AG08395 (cell line): ENCODE measurements at places on chromosomes 1 and 21.

GRCh38 chr1:243596431-243597062, 253.5 kb downstream of the AKT3 start:
- DNase-seq, result peak; percentile 70

DNA sequence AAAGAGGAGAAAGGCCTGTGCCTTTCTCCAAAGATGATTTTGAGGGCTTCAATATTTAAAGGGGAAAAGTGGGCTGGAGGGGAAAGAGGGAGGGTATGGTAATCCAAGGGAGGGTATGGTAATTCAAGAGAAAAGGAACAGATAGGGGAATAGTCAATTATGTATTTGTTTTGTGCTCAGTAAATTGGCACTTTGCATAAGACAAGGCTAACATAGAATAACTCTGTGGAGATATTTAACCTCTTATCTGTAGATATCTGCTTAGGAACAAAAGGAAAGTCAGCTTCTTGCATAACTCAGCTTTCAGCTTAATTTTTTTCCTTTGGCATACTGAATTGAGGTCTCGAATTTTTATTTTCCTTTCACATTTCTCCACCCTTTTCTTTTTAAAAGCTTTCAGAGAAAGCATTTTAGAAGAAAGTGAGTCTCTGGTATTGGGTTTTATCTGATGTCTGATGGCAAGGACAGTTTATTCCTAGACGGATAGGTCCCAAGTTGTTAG, 119.9 kb upstream of the F3 start:
- no peak for DNase-seq

DNA sequence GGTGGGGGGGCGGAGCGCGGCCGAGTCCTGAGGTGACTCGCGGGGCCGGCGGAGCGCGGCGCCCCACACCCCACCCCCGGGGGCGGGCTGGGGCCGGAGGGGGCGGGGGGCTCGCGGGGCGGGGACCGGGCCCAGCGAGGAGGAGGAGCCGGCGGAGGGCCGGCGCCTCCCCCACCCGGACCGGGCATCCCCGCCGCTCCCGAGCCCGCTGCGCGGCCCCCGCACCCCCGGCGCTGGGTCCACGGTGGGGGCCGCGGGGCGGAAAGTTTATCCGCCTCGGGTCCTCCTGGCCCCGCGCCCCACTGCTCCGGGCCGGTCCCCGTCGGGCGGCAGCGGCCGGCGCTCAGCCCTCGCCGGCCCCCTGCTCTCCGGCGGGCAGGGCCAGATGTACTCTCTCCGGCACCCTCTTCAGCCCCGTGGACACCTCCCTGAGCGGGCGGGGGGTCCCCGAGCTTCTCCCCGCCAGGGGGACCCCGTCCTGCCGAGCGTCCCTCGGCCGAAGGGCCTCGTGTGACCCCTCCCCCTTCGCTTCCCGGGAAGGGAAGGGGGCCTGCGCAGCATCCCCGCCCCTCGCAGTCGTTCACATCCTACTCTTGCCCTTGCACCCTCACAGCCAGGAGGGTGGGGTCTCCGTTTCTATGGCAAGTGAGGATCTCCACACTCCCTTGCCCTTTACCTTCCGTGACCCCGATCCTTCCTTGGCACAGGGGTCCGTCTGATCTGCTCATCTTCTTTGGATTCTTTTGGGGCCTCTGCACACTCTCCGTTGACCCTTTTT, 663 bp downstream of the CAMTA1 start:
- DNase-seq, result peak; percentile 71

DNA sequence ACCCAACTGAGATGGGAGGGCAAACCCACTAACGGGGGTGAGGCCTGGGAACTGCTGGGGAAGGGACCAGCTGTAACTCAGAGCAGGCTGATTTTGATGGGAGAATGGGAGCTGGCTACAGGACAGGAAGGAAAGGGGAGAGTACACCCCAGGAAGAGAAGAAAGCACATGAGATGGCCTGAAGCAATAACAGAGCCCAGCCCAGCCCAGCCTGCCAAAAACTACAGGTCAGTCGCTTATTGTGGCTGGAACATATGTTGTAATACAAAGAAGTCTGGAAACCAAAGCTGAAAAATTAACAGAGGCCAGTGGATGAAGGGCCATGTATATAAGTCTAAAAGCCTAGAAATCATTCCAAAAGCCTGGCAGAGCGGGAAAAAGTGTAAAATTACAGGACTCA, 1.6 kb downstream of the ITLN2 start:
- DNase-seq, result no peak

DNA sequence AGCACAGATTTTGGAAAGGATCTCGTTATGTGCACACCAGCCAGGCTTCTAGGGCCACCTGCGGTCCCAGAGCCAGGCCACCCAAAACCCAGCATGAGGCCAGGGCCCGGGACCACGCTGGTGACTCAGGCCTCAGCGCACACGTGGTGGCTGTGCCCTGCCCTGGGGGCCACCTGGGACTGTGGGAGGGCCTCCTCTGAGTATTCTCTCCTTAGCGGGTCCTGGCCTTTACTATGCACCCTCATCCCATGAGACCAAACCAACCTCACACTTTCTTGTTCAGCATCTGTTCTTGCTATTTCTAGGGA, 9.9 kb downstream of the WNT9A start:
- DNase-seq, result no peak

GRCh38 chr1:178870944-178871343, at the start of gene ANGPTL1:
TSS of gene ANGPTL1 (minus strand) at chr1:178871077. CDS start at chr1:178865776, 5,301 bp downstream.
- no peak for DNase-seq

DNA sequence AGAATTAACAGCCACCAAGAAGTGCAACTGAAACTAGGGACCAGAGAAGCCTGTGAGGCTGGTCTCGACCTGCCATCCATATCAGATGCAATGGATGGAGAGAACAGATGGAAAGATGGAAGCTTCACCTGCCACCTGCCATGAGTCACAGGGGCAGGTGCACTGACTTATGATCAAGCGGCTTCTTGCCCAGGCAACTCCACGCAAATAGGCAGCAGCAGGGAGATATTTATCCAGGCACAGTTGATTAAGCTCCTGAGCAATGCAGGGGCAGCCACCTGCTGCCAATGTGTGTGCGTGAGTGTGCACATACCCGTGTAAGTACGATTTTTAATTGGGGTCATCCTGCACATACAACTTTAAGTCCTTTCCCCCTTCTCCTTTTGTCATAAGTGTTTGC, 174.2 kb downstream of the PTPRU start:
- DNase-seq, result no peak

- DNase-seq, result no peak
Observed at GRCh38 chr21:41840880-41841279, 38.3 kb downstream of the PRDM15 start.

- DNase-seq, result peak; percentile 69
Observed at GRCh38 chr1:42186152-42186551, 21.6 kb upstream of the GUCA2A start.

DNA sequence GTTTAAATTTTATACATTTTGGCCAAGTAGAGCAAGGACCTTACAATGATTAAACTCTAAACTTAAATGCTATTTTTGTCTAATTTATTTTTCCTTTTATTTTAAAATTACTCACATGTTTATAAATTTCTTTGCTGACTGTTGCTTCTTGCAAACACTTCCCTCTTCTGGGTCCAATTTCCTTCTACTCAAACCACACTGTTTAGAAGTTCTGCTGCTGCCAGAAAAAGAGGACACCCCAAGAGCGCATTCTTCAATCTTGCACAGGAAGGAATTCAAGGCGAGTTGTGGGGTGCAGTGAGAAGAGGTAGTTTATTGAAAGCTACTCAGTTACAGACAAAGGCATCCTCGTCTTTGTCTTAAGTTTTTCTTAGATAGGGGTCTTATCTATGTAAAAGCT, 88.5 kb upstream of the NEK7 start:
- DNase-seq, result no peak
